ENCODE measurements at places on chromosomes 13 and 19.
A peak's percentile ranks its signal among the peaks of the same experiment; 100 is the strongest.

DNA sequence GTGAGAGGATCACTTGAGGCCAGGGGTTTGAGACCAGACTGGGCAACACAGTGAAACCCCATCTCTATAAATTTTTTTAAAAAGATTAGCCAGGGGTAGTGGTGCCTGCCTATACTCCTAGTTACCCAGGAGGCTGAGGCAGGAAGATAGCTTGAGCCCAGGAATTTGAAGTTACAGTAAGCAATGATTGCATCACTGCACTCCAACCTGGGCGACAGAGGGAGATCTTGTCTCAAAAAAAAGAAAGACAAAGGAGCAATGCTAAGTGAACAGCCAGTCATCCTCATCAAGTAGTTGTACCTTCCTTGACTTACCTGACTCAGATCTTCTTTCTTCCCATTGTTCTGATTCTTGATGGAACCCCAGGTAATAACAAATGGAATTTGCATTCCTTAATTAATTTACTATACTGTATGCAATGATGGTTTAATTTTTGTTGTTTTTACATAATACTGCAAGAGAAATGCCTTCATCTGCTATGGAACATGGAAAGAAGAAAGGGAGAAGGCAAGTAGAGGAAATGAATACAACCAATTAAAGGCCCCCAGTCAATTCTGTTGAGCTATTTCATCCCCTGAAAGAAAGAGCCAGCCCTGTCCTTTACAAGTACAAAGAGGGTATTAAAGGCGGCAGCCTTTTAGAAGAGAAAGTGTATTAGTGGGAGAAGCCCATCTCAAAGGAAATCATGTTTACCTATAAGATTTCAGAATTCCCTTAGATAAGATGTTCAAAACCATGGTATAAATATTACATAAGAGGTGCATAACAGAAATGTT lies 316.7 kb downstream of the DIAPH3 start:
- no peak for DNase-seq

- no peak for DNase-seq
These were observed 34.4 kb downstream of the PEPD start for GRCh38 chr19:33486936-33487811.

DNA sequence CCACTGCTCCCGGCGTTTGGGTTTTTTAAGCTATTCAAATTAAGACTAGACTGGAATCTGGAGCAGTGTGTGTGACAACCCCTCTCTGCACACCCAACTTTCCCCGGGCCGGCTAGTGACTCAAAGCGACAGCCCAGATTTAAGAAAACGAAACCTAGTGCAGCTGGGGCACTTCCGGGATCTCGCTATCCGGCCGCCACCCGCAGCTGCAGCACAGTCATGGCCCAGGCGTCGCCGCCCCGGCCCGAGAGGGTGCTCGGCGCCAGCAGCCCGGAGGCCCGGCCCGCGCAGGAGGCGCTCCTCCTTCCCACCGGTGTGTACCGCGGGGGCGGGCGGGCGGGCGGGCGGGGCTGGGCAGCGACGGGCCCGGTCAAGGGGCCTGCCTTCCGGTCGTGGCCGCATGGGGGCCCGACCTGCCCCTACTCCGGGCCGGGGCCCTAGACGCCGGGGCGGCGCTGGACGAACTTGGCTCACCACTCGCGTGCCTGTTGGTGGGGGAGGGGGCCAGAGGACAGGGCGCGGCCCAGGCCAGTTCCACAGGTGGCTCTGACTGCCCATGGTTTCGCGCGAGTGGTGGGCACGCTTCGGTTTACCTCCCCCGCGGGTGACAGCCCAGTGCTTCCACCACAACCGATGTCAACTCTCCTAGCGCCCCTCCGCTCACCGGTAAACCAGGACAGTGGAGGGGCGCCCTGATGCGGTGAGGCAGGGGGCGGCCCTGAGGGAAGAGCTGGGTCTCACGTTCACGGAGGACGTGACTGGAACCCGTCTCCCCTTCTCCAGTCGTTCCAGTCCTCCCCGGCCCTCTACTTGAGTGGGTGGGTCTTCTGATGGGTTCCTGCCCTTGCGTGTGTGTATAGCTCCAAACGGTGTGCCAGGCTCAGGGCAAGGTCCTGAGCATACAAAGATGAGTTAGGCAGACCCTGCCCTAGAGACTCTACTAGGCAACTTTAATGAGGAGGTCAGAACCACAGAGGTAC lies at the start of gene PHF11:
PHF11 (plus strand) TSS at position 171 of the 980 bp plus-strand sequence; CDS start at position 220, 49 bp downstream.
- no peak for DNase-seq

GRCh38 chr13:93108111-93108601 lies 118.5 kb upstream of the GPC6 start:
- no peak for DNase-seq

DNA sequence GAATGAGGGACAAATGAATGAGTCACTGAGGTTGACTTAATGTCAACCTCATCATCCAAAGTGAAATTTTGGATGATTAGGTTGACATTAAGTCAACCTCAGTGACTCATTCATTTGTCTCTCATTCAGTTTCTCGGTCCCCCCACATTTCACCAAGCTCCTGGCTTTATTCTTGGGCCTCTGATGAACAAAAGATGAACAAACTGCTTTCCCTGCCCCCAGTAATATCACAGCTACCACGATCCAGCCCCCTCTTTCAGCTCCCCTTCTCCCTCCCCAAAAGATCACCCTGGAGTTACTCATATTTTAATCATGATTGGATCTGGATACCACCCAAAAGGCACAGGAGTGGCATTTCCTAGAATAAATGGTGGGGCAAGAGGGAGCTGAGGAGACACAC lies 10.8 kb downstream of the CEACAM18 start:
- DNase-seq: no peak

DNA sequence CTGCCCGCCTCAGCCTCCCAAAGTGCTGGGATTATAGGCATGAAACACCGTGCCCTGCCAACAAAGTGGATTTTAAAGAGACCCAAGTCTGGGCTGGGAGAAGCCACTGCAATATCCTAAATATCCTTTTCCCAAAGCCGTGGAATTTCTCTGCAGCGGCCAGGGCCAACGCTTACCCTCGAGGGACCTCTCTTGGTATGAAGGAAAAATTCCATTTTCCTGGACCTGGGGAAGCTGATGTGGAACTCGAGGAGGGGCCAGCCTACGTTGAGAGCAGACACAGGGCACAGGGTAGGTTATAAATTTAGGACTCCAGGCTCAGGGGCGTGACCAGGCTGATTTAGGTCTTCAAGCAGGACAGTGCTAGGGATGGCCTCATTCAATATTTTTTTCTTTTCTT lies 17.7 kb upstream of the UPF1 start:
- no peak for DNase-seq

GRCh38 chr19:28239270-28239669 lies 973.7 kb downstream of the UQCRFS1 start:
- peak; percentile 66 for DNase-seq

- no peak for DNase-seq
These were observed 2.1 kb downstream of the TNFSF9 start for GRCh38 chr19:6533000-6533328.

All from iPS DF 6.9 (cell line).